Esophagus muscularis mucosa (tissue), 4 donors: ENCODE measurements at places on chromosomes 12 and 14. TPM values are rescaled to one million over a fixed set of nuclear protein-coding genes. Genes with fewer than 3 reads are reported as not detected.

RPGRIP1 gene
- total RNA-seq, result not detected

DEGS2 gene
- total RNA-seq, result 0.06 TPM

TTC6 gene
- total RNA-seq, result not detected

AKAP3 gene
- total RNA-seq, result 0.39 TPM

NKX2-1 gene
- total RNA-seq, result not detected

ACACB gene
- total RNA-seq, result 134 TPM

NANOG gene
- not detected for total RNA-seq

ADAM21 gene
- 0.26 TPM for total RNA-seq

OTX2 gene
- not detected for total RNA-seq

TXNRD1 gene
- 243 TPM for total RNA-seq

RNASE1 gene
- 270 TPM for total RNA-seq

KRT85 gene
- not detected for total RNA-seq

RTL1 gene
- not detected for total RNA-seq

DPF3 gene
- total RNA-seq, result 0.78 TPM

CCND2 gene
- total RNA-seq, result 113 TPM

POTEG gene
- not detected for total RNA-seq

IL31 gene
- total RNA-seq, result not detected

WNT1 gene
- total RNA-seq, result not detected

RFC5 gene
- 8.7 TPM for total RNA-seq

RDH12 gene
- not detected for total RNA-seq

INSM2 gene
- total RNA-seq, result not detected

RPL10L gene
- not detected for total RNA-seq

RERGL gene
- 2.6 TPM for total RNA-seq

DCN gene
- 1,556 TPM for total RNA-seq
